ENCODE measurements at places on chromosomes 2 and 18.

GRCh38 chr2:131143803-131144202, 38.7 kb downstream of the PLEKHB2 start:
- no peak for DNase-seq

GRCh38 chr2:128269990-128270671, 48.5 kb downstream of the HS6ST1 start:
- DNase-seq = no peak

DNA sequence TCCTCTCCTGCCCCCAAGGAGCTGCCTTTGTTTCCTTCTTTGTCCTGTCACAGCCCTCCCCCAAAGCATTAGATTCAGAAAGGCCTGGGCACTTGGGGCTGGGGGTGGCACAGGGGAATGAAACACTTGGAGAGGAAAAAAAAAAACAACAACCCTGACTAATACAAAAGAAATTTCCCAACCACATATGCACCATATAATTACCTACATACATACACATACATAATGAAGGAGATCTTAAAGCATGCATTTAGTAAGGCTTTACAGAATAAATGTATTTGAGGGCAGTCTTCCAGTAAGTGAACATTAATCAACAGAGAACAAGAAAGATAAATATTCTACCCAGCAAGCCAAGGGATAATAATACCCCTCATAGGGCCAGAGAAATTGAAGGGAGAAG, 70.0 kb upstream of the PPP1CB start:
- DNase-seq = no peak

DNA sequence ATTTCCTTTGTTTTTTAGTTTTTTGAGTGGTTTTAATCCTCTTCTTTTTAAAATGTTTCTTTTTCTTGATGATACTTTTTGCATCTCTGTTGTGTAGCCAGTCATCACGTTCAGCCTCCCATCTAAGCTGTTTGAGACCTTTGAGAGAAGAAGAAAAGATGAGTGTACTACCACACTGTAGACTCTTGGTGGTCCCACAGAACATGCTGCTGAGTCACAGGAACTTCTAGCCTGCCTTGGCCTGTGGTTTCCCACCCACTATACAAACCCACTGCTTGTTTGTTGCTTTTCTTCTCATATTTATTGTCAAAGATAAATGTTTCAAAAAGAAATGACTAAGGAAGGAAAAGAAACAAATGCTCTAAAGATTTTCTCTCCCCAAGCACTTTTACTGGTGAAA, 5.5 kb downstream of the CEBPZOS start:
- DNase-seq = no peak

DNA sequence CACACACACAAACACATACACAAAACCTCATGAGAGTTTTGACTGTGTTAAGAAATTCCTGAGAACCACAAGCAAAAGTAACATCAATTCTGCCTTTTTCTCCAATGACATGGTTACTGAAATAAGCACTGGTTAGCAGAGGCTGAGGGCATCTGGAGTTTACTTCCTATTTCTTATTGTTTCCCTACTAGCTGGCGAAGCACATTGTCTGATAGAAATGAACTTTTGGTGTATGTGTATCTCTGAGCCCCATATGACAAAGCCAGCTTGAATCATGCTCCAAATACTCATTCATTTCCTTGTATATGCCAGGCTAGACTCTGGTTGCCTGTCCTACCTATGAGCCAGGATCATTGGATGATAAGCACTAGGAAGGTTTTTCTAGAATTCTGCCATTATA, 203.1 kb downstream of the NCKAP5 start:
- DNase-seq = no peak

- no peak for DNase-seq
Measured at GRCh38 chr18:34501553-34501952, 208.5 kb upstream of the DTNA start.

DNA sequence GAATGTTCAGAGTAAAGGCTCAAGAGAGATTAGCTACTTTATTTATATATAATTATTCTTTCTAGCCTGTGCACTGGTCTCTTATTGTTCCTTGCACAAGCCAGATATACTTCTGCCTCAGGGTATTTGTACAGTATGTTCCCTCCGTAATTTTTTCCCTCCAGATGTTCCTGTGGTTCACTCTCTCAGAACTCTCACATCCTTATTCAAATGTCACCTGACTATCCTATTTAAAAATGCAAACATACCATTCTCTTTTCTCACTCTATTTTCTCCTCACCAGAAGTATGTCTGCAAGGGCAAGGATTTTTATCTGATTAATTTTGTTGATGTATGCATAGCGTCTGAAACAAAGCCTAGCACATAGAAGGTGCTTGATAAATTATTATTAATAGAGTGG, 64.0 kb upstream of the CERS6 start:
- no peak for DNase-seq

- no peak for DNase-seq
Measured at GRCh38 chr2:29718076-29718686, 203.2 kb downstream of the ALK start.

GRCh38 chr18:49514577-49514976, 27.5 kb upstream of the C18orf32 start:
- DNase-seq = no peak

- no peak for DNase-seq
Measured at GRCh38 chr18:4641771-4642368, 186.8 kb upstream of the DLGAP1 start.

GRCh38 chr2:124046332-124046731, 21.2 kb downstream of the CNTNAP5 start:
- no peak for DNase-seq

DNA sequence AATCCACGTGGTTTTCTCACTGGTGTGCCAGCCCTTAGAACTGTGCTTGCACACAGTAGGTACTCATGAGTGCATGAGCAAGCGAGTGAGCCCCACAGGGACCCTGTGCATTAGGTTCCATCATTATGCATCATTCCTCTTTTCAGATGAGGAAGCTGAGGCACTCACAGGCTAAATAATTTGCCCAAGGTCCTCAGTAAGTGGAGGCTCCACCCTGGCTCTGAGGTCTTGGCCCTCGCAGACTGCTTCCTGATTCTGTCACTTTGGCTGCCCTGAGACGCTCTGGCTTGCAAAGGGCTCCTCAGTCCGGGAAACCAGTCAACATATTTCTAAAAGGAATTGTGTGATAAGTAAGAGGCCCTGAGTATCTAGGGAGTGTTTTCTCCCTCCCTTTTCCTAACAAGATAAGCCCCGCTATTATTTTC, 71.7 kb downstream of the IL1R2 start:
- no peak for DNase-seq

GRCh38 chr2:166984188-166984587, 95.9 kb downstream of the XIRP2 start:
- DNase-seq = no peak

- DNase-seq = no peak
Measured at GRCh38 chr18:28365411-28365831, 188.5 kb upstream of the CDH2 start.

- no peak for DNase-seq
Measured at GRCh38 chr2:168231609-168232241, 15.7 kb downstream of the STK39 start.

DNA sequence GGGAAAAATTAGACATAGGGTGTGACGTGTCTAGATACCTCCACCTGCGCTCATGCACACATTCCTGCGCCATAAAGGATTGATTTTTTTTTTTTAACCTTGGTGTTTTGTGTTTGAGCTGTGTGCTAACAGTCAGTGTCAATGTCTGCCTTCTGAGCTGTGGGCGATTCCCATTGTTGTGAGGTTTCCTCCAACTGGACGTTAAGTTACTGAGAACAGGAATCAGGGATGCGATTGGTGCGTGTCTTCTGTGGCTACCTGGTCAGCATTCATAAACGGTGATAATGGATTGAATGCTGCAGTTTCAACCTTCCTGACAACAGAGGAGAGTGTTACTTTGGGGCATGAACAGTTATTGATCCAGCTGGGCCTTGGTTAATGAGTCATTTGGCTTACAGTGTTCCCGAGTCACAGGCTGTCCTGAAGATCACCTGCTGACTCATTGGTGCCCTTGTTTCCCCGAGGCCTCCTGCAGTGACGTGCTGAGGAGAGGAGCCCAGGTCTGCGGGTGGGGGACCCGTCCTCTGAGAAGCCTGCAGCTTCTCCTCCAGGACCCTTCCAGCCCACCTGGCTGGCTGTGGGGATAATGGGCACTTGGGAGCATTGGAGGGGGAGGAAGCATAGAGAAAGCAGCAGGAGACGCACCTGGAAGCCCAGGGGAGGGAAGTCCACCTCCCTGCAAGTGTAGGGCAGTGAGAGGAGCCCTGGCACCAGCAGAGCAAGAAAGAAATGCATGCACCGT, 25.8 kb upstream of the CABYR start:
- DNase-seq = no peak

DNA sequence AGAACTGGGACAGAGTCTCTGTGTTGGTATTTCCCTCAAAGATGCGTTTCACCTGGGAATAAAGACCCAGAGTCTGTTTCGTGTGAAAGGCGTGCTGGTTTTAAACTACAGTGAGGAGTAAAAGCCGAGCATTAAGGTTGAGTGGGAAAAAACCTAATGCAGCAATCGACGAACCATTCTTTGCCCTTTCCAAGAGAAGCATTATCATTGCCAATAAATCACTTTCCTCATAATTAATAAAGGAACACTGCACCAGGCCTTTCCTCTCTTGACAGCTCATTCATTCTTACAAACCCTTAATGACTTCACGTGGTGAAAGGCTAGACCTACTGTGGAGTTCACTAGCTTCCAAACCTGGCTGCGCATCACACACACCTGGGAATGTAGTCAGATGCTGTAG, 896 bp upstream of the SLC8A1 start:
- DNase-seq = no peak

- no peak for DNase-seq
Measured at GRCh38 chr18:48621815-48622555, 83.2 kb downstream of the CTIF start.

GRCh38 chr18:73948497-73948896, 199.1 kb downstream of the FBXO15 start:
- no peak for DNase-seq

DNA sequence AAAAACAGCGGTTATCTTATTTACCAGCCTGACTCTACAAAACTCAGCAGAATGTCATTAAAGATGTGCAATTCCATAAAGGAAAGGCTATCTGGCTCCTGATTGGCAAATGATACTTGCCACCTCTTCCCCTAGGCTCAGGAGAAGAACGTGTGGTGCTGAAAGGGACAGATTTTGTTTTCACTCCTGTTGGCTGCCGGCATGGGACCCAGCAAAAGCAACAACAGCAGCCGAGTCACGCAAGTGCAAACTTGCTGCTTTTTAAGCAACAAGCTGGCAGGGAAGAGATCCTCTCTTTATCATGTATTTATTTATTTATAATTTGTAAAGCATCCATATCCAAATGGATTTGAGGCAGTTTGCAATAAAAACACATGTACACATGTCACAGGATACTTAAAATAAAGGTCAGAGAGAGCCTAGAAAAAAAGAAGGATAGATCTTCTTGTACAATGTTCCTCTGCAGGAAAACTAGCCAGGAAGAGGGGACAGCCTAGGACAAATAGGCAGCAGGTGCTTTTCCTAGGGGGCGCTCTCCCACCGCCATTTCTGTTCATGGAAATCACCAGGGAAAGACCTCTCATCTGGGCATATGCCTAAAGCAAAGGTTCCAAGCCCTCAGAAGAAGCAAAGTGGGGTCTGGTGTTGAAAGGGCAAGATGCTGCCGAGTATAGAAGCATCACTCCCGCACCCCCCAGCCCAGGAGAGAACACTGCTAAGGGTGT, 799.3 kb downstream of the BCL11A start:
- DNase-seq = no peak

DNA sequence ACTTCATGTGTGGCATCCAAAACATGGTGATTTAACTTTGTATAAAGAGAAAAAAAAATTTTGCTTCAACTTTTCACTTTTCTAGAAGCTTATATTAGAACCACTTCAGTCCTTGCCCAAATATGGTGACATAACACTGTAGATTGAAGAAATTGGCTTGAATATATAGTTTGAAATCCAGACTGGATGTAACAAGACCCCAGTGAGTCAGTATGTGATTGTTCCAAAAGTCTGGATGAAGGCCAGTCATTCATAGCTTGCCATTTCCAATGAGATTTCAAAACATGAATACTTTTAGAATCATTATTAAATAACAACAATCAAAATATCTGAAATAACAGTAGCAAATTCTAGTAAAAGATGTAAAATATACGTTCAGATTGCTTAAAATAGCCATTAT, 104.8 kb upstream of the FN1 start:
- DNase-seq = no peak

- DNase-seq = no peak
Measured at GRCh38 chr2:175227393-175227792, 45.9 kb upstream of the ATP5MC3 start.

DNA sequence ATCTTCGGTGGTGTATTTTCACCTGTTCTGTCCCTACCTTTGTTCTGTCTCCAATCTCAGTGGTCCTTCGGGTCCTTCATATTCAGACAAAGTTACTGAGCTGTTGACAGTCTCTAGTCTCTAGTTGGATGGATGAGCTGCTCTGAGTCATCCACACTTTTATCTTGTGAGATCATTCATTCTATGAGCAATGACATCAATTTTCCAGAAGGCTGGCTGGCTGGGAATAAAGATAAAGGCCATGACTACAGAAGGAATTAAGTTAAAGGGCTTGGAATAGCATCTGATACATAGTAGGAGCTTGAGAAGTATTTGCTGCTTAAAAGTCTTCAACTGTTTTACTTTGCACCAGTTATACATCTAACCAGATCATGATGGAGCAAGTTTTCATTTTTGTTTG, 43.1 kb upstream of the SLC39A10 start:
- DNase-seq = no peak

GRCh38 chr2:44671916-44672315, 269.6 kb upstream of the SIX3 start:
- DNase-seq = no peak

GRCh38 chr2:118954297-118955060, 12.5 kb downstream of the MARCO start:
- no peak for DNase-seq

GRCh38 chr2:192687015-192687414, 492.3 kb upstream of the TMEFF2 start:
- no peak for DNase-seq

- DNase-seq = no peak
Measured at GRCh38 chr2:171142398-171142797, 18.3 kb downstream of the TLK1 start.

DNA sequence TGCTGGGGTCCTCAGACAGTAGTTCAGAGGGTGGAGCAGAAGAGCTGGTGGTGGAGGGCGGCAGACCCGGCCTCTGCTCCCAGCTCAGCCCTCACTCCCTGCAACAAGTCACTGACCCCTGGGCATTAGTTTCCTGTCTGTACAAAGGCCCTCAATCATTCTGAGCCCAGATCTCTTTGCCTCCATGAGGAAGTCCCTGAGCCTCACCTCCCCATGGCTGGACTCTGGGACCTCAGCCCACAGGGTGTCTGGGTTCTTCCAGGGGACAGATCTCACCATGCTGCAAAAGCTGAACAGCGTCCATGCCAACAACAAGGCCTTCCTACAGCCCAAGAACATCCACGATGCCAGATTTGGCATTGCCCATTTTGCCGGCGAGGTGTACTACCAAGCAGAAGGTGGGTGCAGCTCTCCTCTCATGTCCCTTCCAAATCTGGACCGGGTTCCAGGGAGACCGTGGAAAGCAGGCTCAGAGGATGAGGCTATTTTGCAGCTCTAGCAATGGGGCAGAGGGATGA, 49.1 kb downstream of the MYO7B start:
- no peak for DNase-seq

GRCh38 chr2:97900806-97901205, 94.9 kb downstream of the TMEM131 start:
- no peak for DNase-seq

- DNase-seq = no peak
Measured at GRCh38 chr2:46445556-46445955, 33.8 kb upstream of the TMEM247 start.

GRCh38 chr2:38315707-38316333, 61.3 kb downstream of the ATL2 start:
- DNase-seq = no peak

Data from cerebellar nuclear complex (tissue), 1 donor.